ENCODE measurements at places on chromosomes 1 and 21.

GRCh38 chr1:78490861-78491450 is at the start of gene PTGFR:
TSS of gene PTGFR (plus strand) at chr1:78490974. CDS start at chr1:78492744, 1,770 bp downstream.
- no peak for DNase-seq

DNA sequence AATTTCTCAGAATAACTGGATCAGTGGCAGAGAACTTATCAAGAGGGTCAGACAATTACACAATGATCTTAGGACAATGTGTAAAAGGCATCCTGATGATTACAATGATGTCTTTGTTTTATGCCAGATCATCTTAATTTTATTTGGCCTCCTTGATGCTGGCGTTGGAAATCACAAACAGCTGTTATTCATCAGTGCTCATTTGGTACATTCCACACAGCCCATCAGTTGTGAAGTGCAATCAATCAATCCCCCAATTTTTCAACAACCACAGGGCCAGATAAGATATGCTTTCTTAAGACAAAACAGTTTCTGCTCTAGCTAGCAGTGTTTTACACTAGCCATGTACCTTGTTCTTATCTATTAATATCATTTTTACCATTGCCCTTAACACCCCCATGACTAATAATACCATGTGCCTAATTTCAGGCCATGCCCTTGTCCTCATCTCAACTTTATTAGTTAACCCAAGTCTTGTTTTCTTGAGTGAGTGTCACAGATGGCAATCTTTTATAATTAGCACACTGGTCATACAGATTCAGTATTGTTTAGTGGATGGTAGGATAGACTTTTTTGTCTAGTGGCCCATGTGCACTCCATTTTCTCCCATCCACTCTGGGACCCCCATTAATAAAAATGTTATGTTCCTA is 40.8 kb upstream of the COL24A1 start:
- DNase-seq = no peak

DNA sequence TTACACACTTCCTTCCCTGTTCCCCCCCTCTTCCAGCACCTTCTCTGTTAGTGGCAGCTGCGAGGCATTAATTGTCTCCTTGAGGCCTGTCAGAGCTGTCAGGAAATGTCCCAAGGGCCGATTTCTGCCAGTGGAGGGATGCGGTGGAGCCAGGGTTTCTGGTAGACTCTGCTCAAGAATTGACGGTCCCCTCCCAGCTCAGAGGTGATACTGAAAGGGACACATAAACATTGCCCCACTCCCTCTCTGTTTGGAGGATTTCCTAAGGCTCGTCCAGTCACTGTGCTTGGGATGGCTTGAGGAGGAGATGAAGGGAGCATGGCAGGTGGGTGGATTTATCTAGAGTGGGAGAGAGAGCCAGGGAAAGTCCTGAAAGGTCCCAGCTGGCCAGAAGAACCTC is 61.4 kb upstream of the CD34 start:
- DNase-seq = no peak

- no peak for DNase-seq
Observed at GRCh38 chr1:154733621-154734020, 125.6 kb upstream of the ADAR start.

DNA sequence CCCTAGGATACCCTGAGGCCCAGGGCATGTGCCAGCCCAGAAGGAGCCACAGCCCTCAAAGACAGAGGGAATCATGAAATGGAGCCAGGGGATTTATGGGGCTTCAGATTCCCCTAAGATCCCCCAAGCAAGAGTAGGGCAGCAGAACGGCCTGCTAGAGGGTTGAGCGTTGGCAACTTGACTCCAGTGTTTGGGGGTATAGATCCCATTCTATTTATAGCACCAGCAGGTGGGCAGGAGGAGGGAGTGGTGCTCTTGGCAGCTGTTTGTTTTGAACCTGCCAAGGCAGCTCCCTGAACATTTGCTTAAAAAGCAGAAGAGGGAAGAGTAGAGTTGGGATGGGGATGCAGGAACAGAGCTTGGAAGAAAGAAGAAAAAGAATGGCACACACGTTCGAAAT is 33.7 kb downstream of the GLUL start:
- DNase-seq = no peak

DNA sequence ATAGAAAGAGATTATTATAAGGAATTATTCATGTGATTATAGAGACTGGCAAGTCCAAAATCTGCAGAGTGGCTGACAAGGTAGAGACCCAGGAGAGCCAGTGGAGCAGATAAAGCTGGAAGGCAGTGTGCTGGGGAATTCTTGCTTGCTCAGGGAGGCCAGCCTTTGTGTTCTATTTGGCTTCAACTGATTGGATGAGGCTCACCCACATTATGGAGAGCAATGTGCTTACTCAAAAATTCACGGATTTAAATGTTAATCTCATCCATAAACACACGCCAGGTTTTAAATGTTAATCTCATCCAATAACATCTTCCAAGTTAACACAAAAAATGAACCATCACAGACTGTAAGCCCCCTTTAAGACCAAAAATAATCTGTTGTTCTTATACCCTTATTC is 30.2 kb upstream of the PHGDH start:
- no peak for DNase-seq

Data from T-helper 9 cell (primary cell).